AG10803 (cell line): ENCODE measurements at places on chromosomes 11 and 22.

GRCh38 chr11:27395556-27396258 is 32.7 kb upstream of the CCDC34 start:
- DNase-seq = peak; percentile 21

DNA sequence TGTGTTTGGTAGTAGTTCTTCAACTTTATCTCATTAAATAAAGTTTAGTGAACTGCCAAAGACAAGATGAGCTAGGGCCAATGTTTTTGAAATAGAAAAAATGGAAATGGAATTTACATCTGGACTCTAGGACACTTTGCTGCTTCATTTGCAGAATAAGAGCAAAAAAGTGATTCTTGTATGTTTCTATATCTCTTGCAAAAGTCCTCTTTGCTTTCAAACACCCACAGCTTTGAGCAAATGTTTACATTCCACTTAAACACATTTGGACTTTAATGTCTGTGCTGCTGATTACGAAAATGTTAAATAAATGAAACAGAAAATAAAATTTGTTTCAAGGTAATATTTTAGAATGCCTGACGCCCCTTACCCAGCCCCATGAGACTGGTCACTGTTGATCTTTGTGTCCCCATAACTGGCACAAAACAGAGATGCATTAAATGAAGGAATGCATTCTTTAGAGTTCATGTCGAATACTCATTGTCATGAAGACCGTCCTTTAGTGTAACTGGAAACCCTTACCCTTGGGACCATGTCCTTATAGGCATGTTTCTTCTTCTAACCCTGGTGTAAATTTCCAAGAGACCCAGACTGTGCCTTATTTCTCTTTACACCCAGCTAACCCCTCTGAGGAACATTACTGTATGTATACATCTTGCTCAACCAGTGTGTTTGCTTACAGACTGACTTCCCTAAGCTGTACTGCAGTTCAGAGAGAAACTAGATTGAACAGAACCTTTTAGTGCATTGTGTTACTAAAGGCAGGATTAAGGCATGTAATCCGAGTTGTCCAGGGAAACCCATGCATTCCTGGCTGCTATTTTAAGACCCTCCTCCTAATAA is 199.7 kb downstream of the NAV2 start:
- no peak for DNase-seq

GRCh38 chr11:2270322-2271076 is at the start of gene ASCL2:
ASCL2 (minus strand) TSS chr11:2270588; CDS start chr11:2270332, 256 bp downstream.
- no peak for DNase-seq

GRCh38 chr11:13090228-13090708 is 81.2 kb downstream of the RASSF10 start:
- no peak for DNase-seq

GRCh38 chr22:22939588-22940368 is 52.2 kb downstream of the IGLL5 start:
- DNase-seq = no peak

DNA sequence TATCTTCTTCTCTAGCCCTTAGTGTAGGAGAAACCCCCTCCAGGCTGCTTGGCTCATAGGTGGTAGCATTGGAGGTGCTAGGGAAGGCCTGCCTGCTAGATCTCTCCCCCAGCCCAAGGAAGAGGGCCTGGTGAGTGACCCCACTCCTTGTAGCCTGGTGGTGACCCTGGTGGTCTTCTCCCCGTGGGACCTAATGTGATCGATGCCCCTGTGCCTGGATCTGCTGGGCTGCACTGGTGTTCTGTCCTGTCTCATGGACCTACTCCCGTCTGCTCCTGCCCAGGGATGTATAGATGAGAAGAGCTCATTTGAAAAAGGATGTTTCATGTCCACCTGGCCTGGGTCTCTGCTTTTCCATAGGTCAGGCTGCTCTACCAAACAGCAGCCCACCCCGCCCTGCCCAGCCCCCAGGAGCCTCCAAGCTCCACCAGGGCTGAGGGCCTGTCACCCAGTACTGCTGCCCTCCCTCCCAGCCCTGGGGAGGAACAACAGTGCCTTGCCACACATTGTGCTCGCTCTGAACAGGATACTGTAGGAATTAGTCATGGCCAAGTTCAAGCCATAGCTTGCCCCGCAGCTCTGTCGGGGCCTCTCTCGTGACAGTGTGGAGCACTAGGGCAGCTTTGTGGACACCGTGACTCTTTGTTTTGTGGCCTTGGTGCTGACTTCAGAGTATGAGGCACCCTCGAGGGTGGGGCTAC is 19.7 kb downstream of the SLC37A2 start:
- DNase-seq = peak; percentile 66

GRCh38 chr11:34203377-34203871 is 98.0 kb downstream of the NAT10 start:
- no peak for DNase-seq

DNA sequence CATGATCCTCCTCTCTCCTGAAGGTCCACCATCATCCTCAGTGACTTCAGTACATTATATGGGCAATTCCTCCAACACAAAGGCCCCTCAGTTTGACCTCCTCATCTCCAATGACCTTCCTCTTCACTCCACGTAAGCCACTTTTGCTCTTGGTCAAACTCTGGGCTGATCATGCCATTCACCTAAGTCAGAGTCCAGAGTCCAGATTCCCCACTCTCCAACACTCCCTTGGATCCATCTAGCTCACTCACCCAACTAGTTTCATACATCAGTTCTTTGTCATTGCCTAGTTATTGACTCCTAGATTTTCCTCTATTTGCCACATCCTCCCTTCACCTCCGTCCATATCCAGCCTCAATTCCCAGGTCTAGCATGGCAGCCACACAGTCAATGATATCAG is 30.5 kb upstream of the TTC12 start:
- DNase-seq = no peak

DNA sequence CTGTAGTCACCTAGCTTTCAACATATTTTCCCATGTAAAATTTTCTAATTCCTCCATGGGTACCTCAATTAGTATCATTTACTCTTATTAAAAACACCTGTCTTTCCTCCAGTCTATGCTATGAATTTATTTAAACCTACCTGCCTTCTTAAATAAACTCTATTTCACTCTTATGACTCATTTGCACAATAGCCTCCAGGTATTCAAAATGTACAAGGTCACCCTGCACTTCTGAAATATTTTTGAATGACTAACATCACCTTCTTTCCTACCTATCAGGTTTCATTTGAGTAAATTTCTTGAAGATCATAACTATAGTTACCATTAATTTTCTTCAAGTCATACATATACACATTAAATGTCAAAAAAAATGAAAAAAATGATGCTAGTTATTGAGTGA is 939.7 kb downstream of the DLG2 start:
- no peak for DNase-seq

DNA sequence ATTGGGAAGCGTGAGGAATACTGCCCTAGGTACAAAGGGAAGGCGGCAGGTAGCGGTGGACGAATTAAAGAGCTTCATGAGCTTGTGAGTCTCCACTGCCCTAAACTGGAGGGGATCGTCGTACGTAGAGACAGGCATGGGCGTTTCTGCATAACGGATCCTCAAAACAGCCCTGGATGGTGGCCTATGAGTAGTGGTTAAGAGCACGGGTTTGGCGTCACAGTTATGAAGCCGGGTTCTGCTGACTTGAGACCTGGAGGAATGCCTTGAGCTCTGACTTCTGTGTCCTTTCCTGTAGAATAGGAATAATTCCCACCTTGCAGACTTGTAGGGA is 335 bp downstream of the TMEM138 start:
- DNase-seq = peak; percentile 49

DNA sequence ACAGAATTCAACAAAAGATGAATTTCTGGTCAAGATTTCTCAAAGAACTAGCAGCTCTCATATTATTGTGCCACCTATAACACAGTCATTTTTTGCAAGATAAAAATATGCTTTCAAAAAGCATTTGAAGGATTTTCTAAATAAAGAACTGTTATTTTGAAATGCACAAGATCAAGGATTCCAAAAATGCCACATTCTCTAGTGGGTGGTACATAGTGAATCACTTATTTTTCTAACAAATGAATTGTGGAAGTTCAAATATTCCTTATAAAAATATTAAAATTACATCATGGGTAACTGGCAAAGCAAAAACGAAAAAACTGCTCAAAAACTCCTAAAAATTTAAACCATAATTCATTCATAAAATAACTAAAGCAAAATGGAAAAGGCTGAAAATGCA is 2.1 kb downstream of the RNF141 start:
- DNase-seq = no peak

GRCh38 chr22:39087881-39088684 is 9.0 kb upstream of the APOBEC3H start:
- no peak for DNase-seq

- no peak for DNase-seq
These were observed 37.6 kb upstream of the CRYBB3 start for GRCh38 chr22:25161916-25162530.

GRCh38 chr22:41574847-41575381 is 14.1 kb downstream of the CSDC2 start:
- no peak for DNase-seq

DNA sequence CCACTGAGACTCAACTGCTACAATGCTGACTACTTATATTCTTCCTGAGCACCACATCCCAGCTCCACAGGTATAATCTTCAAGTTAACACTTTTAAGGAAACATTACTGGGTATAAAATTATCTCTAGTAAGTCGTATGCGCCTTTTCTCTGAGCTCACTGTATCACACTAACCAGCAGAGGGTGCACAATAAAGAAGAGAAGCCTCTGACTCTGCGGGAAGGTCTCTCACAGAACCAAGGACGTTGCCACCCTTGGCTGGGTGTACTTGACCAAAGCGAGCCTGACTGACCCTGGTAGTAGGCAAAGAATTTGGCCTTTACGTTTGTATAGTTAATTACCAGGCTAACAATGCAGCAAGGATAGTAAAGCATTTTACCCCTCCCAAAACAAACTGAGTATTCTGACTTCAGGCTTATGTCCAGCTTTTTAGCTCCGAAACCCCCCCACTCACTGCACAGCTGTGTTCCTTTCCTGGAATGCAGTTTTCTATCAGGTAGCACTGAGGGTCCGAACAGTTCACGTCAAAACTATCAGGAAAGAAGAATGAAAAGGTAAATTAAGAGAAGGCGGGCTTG is at the start of gene BTBD18:
BTBD18 (minus strand) TSS at position 144 of the 578 bp plus-strand sequence. CDS start 631 bp downstream, outside the sequence.
- DNase-seq = peak; percentile 51

GRCh38 chr11:850775-851763 is 8.4 kb downstream of the TSPAN4 start:
- no peak for DNase-seq
